Activated CD4-positive, CD25-positive, alpha-beta regulatory T cell treated with anti-CD3 and anti-CD28 coated beads, Interleukin-2, amount 50 U/mL, for 16 hours (primary cell): ENCODE measurements at places on chromosomes 5 and 9.

DNA sequence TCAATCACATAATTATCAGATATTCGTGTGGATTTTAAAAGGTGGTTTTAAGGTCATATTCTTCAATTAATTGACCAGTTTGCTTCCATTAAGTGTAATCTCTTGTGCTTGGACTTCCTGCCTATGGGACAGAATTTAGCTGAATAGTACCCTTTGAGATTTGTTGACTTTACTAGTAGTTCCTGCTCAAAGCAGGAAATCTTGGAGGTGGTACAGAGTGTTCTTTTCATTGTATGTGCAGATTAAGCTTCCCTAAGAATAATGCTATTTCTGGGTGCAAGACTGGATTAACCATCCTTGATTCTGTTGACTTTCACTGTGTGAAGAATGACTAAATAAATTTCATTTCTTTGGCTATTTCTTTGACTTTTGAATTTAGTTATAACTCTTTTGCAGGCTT, 45.4 kb upstream of the ELL2 start:
- no peak for DNase-seq

DNA sequence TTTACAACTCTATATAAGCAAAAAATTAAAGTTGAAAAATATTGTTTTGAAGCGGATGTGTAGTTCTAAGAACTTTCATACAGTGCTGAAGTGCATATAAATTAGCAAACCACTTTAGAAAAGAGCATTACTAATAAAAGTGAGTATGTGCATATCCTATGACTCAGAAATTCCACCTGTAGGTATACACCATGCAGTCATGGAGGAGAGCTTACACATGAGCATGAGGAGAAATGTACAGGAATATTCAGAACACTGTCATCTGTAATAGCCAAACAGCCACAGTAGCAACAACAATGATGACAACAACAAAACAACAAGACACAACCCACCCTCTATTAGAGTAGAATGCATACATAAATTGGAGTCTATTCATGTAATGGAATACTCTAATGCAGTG, 138.2 kb upstream of the ARRDC3 start:
- DNase-seq = no peak

GRCh38 chr9:111728617-111729366, 65.9 kb downstream of the SHOC1 start:
- DNase-seq = no peak

DNA sequence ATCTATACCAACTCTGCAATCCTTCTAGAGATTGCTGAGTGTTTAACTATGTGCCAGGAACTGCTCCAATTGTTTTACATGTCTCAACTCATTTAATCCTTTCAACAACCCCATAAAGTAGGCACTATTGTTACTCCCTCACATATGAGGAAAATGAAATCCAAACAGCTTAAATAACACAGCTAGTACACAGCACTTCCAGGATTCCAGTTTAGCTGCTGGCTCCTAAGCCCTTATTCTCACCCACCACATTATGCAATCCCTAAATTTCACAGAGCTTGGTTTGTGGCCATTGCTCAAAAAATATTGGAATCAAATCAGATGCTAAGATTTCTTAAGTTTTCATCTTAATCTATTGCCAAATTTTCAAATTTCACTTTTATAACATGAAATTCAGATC, 84.9 kb downstream of the PRELID2 start:
- DNase-seq = no peak

DNA sequence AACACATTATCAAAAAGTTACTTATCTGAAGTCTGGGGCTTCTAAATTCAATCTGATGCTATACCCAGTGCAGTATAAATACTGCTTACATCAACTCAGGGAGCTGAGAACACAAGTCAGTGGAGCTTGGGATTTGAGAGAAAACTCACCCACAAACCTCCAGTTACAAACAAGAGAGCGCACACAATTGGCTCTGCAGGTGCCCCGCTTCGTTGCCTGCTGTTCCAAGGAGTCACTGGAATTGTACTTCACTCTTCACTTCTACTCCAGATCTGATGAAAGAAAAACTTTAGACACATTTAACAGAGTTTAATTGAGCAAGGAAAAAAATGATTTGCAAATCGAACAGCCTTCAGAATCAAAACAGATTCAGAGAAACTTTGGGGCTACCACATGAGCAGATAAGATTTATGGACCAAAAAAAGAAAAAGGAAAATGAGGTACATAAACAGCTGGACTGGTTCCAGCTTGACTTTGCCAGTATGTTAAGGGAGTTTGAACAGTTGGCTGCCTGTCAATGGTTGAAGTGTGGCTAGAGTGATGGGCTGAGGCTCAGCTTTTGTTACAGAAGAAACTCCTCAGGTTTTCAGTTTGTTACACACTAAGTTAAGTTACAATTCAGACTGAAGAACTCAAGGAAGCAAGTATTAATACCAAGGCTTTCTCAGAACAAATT, 156.6 kb downstream of the AOPEP start:
- DNase-seq = no peak

GRCh38 chr9:89871871-89872331, 267.1 kb downstream of the GADD45G start:
- no peak for DNase-seq

GRCh38 chr5:153099328-153099727, 391.1 kb upstream of the GRIA1 start:
- no peak for DNase-seq

DNA sequence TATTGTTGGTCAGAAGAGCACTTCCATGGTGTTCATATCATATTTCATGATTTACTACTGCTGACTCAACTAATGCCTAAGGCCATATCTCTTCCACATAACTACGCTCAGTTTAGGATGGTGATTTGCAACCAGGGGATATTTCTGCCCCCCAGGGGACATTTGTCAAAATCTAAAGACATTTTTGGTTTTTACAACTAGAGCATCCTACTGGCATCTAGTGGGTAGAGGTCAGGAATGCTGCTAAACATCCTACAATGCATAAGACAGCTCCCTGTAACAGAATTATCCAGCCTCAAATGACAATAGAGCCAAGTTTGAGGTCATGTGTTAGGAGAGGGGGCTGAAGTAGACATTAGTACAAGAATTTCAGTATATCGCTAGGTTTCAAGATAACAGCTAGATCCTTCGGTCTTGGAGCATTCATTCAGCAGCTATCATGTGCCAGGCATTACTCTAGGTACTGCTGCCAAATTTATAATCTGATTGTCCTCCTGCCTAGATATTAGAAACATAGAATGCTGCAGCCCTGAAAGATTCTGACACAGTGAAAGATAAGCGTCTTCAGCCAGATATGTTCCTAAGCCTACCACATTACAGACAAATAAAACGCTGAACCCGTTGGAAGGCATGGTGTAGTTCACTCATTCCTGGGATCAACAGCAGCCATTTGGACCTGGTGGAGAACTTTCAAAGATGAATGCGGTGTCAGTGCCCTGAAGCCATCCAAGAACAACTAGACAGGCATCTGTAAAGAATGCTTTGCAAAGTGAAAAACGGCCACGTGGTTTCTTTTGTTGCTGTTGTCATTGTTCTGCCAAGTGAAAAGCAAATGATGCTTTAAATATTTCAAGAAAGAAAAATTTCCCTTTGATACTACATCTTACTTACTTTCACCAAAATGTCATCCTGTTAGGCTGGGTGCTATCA, 55.5 kb upstream of the FST start:
- no peak for DNase-seq

DNA sequence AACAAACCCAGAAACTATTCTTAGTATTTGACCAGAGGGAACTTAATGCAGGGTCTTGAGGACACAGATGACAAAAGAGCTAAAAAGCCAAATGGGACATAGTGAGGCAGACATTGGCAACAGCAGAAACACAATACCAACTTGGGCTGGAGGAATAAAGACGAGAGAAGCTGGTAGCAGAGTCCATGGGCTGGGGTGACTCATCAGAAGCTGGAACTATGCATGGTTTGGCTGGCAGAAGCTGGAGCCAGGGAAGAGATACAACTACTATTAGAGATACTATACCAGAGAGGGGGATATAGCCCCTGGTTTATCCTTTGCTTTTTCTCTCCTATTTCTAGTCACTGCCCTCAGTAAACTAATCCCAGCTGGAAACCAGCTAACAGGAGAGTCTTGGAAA, 29.2 kb upstream of the DPYSL3 start:
- no peak for DNase-seq

- DNase-seq = no peak
Observed at GRCh38 chr9:98549401-98549800, 159.3 kb downstream of the GABBR2 start.

DNA sequence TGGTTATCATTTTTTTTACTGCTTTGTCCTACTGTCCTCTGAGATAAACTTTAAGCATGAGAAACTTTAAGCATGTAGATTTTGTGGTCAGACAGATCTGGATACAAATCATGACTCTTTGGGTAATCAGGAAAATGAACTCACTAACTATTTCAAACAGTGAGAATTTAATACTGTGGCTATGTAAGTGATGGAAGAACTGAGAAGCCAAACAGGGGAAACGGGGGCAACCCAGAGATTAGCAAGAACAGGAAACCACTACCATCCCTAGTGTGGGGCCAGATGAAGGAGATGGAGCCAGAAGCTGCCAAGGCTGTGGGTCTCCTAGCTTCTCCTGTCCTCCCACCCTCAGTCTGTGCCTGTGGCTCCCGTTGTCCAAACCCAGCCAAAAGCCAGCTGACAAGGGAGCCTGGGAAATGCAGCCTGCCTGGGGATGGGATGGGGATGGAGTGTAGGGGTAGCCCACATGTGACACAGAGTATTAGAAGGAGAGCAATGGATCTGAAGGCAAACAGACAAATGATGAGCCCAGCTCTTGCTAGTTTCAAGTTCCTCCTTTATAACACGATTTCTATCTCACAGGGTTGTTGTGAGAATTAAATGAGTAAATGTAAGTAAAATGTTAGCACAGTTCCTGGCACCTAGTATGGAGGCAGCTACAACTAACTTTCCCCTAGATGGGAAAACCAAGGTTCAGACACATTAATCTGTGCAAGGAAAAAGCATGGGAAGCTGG, 27.7 kb upstream of the CDC23 start:
- DNase-seq = no peak

DNA sequence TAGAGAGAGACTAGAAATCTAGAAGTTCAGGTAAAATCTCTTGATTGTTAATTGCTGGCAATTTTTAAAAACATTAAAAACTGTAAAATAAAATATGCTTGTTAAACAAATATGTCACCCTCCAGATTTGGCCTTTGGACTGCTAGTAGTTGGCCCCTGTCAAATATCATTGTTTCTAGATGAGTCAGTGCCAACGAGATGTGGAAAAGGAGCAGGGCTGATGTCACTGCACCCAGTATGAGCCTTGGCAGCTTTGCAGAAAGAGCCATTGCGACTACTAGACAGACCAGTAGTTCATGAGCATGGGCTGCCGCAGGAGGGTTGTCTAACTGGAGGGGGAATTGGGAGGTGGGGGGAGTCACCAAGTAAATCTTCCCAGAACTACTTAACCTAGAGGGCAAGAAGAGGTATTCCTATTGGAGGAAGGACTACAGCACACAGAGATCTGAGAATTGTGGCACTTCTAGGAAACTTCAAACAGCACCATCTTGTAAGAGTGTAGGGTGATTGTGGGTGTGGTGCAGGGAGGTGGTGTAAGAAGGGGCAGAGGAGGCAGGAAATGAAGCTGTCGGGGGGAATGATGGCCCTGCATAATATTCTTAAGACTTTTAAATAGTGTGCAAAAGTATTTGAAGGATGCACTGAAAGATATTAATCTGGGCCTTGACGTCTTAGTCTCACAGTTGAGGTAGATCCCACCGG, 7.1 kb upstream of the DOCK2 start:
- DNase-seq = no peak

DNA sequence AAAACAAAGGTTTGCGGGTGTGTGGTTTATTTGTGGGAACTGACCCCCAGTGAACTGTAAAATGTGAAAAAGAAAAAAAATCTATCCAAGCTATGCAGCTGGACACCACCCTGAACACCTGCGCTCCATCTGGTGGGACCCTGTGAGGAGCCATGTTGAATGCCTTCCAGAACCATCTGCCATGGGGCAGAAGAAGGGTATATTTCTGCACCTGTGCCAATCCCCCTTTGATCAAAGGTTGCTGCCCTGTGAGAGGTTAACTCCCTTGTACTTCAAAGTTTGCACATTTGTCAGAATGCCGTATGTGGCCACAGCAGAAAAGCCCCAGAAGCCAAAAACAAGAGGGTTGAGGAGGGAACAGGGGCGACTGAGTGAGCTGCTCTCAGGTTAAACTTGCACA, 148.5 kb upstream of the ALDH1B1 start:
- DNase-seq = no peak

- no peak for DNase-seq
Observed at GRCh38 chr5:31993165-31993961, 180.8 kb downstream of the GOLPH3 start.

DNA sequence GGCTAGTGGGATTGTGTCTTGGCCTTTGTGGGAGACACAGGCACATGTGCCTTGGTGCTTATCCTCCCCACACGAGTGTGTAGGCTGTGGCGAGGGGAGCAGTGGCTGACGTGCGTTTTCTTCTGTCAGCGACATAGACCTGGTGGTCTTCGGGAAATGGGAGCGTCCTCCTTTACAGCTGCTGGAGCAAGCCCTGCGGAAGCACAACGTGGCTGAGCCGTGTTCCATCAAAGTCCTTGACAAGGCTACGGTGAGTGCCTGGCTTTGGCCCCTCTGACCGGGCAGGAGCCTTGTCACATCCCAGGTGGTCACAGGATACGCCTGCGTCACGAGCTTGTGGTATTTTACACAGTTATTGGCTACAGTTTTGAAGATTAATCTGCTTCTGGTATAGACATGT, 26.4 kb downstream of the TENT4A start:
- no peak for DNase-seq

GRCh38 chr5:35656721-35657120, 39.1 kb downstream of the SPEF2 start:
- no peak for DNase-seq

- peak; percentile 21 for DNase-seq
Observed at GRCh38 chr5:58886315-58887207, 303.7 kb downstream of the RAB3C start.

DNA sequence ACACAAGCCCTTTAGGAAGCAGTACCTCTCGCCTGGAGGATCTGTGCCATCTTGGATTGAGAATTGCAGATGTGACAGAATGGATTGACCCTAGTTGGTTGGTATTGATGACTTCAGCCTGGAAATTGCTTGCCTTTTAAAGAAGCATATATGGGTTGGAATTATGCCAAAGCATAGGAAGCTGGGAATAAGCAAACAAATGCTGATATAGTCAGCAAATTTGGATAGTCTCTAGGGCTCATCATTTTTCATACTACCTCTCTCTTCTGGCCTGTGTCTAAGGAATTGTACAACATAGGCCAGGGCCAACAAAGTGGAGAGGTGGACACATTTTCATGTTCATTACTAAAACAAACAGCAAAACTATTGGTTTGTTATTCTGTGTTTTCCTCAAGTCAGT, 13.2 kb downstream of the TRIM32 start:
- no peak for DNase-seq

DNA sequence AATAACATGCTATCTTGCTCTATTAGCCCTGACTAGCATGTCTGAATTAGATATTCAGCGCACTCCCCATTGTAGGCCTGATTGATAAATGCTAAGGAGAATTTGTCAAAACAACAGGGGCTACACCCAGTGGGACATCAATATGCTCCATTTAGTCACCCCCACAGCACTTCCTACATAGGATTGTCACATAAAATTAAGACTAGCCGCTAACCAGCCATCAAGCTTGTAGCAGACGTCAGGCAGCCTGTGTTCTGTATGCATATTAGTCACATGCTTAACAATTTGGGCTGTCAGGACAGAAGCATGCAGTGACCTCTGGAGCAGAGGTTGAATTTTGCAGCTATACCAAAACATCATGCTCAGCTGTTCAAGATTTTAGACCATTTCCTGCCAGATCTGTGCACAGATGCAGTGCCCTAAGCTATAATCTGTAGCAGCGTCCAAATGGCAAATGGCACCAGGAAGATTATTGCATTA, 197.4 kb upstream of the ISL1 start:
- no peak for DNase-seq
